ENCODE measurements at places on chromosomes 4 and X. TPM values are rescaled to one million over a fixed set of nuclear protein-coding genes. Genes with fewer than 3 reads are reported as not detected.

The EXOSC9 gene
- 32.6 TPM for total RNA-seq

The SCML2 gene
- total RNA-seq, result 13.8 TPM

The DMP1 gene
- not detected for total RNA-seq

The GAGE12J gene
- not detected for total RNA-seq

The CPEB2 gene
- total RNA-seq, result 0.18 TPM

The PAGE2B gene
- total RNA-seq, result not detected

The TMPRSS11F gene
- not detected for total RNA-seq

The SPANXN3 gene
- not detected for total RNA-seq

The ATP10D gene
- total RNA-seq, result 44.5 TPM

The EPHA5 gene
- total RNA-seq, result 0.11 TPM

DNA sequence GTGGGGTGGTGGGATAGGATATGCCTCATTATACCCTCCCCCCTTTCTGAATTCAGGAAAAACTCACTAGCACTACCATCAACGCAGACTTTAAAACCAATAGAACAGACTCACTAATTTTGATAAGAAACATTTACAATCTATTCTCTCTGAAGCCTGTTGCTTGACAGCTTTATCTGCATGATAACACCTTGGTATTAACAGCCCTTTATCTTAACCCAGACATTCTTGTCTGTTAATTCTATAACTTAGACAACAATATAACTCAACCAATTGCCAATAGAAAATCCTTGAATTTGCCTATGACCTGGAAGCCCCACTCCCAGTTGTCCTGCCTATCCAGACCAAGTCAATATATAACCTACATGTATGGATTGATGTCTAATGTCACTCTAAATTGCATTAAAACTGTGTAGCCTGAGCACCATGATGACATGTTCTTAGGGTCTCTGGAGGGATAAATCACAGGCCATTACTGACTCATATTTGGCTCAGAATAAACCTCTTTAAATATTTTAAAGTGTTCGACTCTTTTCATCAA lies 1.5 kb upstream of the UGT2A3 start:
- H3K27me3 ChIP-seq, result no peaks in the 10 kb centered on the region
- H3K27ac ChIP-seq, result no peak overlapping the region
- peaks cover 29% of the 10 kb centered on the region for H3K4me1 ChIP-seq
- H3K36me3 ChIP-seq, result no peaks in the 10 kb centered on the region

GRCh38 chr4:60737858-60738257 lies 462.3 kb upstream of the ADGRL3 start:
- H3K27me3 ChIP-seq, result no peaks in the 10 kb centered on the region
- H3K27ac ChIP-seq, result no peak overlapping the region
- H3K4me1 ChIP-seq, result no peaks in the 10 kb centered on the region
- H3K36me3 ChIP-seq, result no peaks in the 10 kb centered on the region
- H3K4me3 ChIP-seq, result no peak overlapping the region

DNA sequence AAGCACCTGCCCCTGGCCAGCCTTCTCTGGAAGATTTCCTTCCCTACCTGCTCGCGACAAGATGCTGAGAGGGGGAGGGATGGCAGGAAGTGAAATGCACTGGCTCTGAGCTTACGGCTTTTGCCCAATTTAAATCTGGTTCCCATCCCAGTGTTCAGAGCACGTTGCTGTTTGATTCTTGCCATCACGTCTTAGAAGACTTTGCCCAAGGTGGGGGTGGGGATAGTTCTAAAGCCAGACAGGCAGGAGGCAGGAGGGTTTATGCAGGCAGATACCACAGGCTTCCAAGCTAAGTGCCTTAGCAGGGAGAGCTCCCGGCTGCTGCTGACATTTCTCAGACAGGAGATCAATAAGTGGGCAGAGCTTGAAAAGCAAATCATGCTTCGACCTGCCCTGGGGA lies 393.9 kb downstream of the MID1IP1 start:
- no peaks in the 10 kb centered on the region for H3K27me3 ChIP-seq
- H3K4me1 ChIP-seq, result no peaks in the 10 kb centered on the region
- no peak overlapping the region for H3K4me3 ChIP-seq

DNA sequence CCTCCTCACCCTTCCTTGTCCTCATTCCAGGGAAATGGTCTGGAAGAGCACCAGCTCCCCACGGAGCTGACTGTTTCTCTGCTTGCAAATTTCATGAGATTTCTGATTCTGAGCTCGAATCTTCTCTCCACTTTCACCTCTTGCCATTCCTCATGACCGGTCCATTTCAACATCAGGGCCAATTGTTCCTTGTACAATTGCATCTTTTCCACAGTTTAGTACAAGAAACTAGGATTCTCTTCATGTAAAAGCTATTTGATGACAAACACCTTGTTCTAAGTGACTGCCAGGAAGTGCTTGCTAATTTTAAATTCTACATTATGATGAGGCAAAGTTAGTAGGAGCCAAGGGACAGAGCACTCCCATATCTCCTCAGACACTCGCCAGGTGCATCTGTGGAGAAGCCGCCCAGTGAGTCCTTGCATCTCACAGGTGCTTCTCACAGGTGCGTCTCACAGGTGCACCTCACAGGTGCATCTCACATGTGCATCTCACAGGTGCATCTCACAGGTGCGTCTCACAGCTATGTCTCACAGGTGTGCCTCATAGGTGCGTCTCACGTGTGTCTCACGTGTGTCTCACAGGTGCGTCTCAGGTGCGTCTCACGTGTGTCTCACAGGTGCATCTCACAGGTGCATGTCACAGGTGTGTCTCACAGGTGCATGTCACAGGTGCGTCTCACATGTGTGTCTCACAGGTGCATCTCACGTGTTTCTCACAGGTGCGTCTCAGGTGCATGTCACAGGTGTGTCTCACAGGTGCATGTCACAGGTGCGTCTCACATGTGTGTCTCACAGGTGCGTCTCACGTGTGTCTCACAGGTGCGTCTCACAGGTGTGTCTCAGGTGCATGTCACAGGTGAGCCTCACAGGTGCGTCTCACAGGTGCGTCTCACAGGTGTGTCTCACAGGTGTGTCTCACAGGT lies 3.0 kb upstream of the PDE6B start:
- peaks cover 8% of the 10 kb centered on the region for H3K4me1 ChIP-seq
- no peak overlapping the region for H3K4me3 ChIP-seq
- H3K36me3 ChIP-seq, result no peaks in the 10 kb centered on the region
- no peak overlapping the region for H3K27ac ChIP-seq
- DNase-seq, result no peak

- no peak overlapping the region for H3K27ac ChIP-seq
- no peak for DNase-seq
- H3K36me3 ChIP-seq, result no peaks in the 10 kb centered on the region
- H3K4me1 ChIP-seq, result no peaks in the 10 kb centered on the region
- no peaks in the 10 kb centered on the region for H3K27me3 ChIP-seq
Measured at GRCh38 chr4:21181716-21182115, 481.5 kb downstream of the PACRGL start.

DNA sequence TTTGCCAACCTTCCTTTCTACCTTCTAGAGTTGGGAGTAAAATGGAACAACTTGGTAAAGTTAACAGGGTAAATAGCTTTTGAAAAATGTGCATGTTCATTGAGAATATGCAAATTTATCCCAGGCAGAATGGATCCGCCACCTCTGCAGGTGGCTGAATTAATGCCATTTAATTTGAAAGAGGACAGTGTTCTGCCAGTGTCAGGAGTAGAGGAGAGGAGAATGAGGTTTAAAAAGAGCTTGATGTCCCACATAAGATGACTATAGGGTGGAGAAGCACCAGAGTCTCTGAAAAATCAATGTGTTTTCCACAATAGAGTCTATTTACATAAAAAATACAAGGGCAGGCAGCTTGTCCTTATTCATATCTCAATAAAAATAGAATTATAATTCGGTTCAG lies 1804.3 kb upstream of the PCDH10 start:
- no peaks in the 10 kb centered on the region for H3K36me3 ChIP-seq
- no peaks in the 10 kb centered on the region for H3K4me1 ChIP-seq
- H3K4me3 ChIP-seq, result no peak overlapping the region
- DNase-seq, result no peak
- no peaks in the 10 kb centered on the region for H3K27me3 ChIP-seq

- H3K27ac ChIP-seq, result no peak overlapping the region
- no peaks in the 10 kb centered on the region for H3K36me3 ChIP-seq
- DNase-seq, result peak; percentile 56
- H3K4me3 ChIP-seq, result no peak overlapping the region
- no peaks in the 10 kb centered on the region for H3K27me3 ChIP-seq
Measured at GRCh38 chrX:9885150-9885549, 82.0 kb upstream of the CLDN34 start.

- peak; percentile 40 for DNase-seq
- H3K27me3 ChIP-seq, result no peaks in the 10 kb centered on the region
- no peak overlapping the region for H3K27ac ChIP-seq
- H3K4me3 ChIP-seq, result peak overlapping the region; percentile 41
- no peaks in the 10 kb centered on the region for H3K36me3 ChIP-seq
Measured at GRCh38 chrX:40153345-40154249, 55.8 kb upstream of the BCOR start.

DNA sequence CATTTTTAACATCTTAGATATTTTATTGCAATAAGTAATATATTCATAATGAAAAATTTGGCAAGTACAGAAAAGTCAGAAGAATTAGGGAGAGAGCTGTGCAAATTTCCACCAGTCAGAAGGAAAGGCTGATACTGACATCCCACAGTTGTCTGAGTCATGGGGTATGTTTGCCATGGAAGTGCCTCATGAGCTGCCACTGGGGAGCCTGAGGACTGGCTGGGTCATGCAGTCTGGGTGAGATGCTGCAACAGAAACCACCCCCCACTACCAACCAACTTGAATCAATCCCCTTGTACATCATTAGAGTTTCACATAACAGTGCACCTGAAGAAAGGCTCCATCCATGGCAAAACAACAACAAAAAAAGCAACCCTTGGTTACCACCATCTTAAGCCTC lies 45.2 kb upstream of the ENPP6 start:
- DNase-seq, result no peak
- H3K36me3 ChIP-seq, result no peaks in the 10 kb centered on the region
- H3K27ac ChIP-seq, result no peak overlapping the region
- no peak overlapping the region for H3K4me3 ChIP-seq
- no peaks in the 10 kb centered on the region for H3K4me1 ChIP-seq
- no peaks in the 10 kb centered on the region for H3K27me3 ChIP-seq

DNA sequence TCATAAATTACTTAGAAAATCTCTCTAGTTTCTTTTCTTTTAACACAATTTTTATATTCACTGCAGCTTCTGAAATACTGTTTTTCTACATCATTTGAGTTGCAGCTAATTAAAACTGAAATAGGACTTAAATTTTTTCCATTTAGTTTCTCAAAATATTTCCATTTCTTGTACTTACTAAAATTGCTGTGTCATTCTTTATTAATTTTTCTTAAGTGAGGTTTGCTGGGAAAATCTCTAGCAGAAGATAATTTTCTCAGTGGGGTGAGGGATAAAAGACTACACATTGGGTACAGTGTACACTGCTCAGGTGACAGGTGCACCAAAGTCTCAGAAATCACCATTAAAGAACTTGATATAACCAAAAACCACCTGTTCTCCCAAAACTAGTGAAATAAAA lies 57.7 kb downstream of the RNF150 start:
- no peaks in the 10 kb centered on the region for H3K27me3 ChIP-seq
- H3K27ac ChIP-seq, result no peak overlapping the region
- no peak for DNase-seq
- no peaks in the 10 kb centered on the region for H3K4me1 ChIP-seq
- H3K36me3 ChIP-seq, result no peaks in the 10 kb centered on the region
- H3K4me3 ChIP-seq, result no peak overlapping the region

DNA sequence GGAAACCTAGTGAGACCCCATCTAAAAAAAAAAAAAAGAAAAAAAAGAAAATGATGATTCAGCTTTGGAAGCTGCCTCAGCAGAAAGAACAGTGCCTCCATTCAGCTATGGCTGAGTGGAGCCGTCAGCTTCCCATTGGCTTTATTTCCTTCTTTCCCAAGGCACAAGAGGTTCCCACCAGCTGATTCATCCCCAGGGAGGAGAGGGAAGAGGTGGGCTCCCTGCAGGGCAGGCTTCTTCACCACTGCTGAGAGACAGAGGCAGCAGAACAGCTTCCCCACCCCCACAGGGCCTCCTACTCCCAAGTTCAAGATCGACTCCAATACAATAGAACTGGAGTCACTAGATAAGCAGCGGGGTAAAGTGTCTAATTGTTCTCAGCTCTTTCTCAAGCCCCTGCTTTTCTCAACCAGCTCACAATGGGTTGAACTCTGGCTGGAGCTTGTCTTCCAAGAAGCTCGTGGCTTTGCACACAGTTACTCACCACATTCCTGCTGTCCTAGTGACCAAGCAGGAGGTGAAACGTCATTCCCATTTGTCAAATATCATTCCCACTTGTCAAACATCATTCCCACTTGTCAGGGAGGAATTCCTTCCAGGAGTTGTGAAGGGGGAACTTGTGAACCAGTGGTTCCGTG lies 47.8 kb downstream of the FHDC1 start:
- H3K4me1 ChIP-seq, result no peaks in the 10 kb centered on the region
- H3K36me3 ChIP-seq, result no peaks in the 10 kb centered on the region
- H3K4me3 ChIP-seq, result no peak overlapping the region
- H3K27ac ChIP-seq, result no peak overlapping the region
- H3K27me3 ChIP-seq, result no peaks in the 10 kb centered on the region

GRCh38 chrX:11273544-11273943 lies 19.7 kb upstream of the AMELX start:
- H3K4me1 ChIP-seq, result peaks cover 17% of the 10 kb centered on the region
- no peak overlapping the region for H3K4me3 ChIP-seq
- DNase-seq, result no peak
- H3K27ac ChIP-seq, result no peak overlapping the region
- H3K27me3 ChIP-seq, result no peaks in the 10 kb centered on the region

DNA sequence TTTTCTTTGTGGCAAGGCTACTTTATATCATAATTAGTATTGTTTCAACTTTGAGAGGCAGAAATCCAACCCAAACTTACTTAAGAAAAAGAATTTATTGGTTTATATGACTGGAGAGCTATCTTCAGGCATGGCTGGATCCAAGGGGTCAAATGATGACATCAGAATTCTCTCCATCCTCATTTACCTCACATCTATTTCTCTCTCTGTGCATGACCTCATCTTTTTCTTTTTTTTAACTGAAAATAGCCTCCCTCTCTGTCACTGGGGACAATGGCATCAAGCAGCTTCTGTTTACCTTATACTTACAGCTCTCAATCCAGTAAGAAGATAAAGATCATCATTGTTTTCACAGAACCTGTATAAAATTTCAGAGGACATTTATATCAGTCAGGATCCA lies 12.0 kb upstream of the EXOC1L start:
- H3K4me1 ChIP-seq, result no peaks in the 10 kb centered on the region
- H3K27ac ChIP-seq, result no peak overlapping the region
- H3K36me3 ChIP-seq, result no peaks in the 10 kb centered on the region
- DNase-seq, result no peak
- no peak overlapping the region for H3K4me3 ChIP-seq

- H3K27ac ChIP-seq, result no peak overlapping the region
Measured at GRCh38 chrX:41733939-41734338, 10.0 kb downstream of the GPR82 start.

GRCh38 chr4:74932832-74933561 lies at the start of gene PARM1:
PARM1 (plus strand) TSS chr4:74933116; CDS start chr4:74933328, 212 bp downstream.
- H3K4me1 ChIP-seq, result peaks cover 5% of the 10 kb centered on the region
- peak; percentile 90 for DNase-seq
- no peaks in the 10 kb centered on the region for H3K36me3 ChIP-seq
- peak within 1 kb of the TSS; percentile 66 for H3K4me3 ChIP-seq

DNA sequence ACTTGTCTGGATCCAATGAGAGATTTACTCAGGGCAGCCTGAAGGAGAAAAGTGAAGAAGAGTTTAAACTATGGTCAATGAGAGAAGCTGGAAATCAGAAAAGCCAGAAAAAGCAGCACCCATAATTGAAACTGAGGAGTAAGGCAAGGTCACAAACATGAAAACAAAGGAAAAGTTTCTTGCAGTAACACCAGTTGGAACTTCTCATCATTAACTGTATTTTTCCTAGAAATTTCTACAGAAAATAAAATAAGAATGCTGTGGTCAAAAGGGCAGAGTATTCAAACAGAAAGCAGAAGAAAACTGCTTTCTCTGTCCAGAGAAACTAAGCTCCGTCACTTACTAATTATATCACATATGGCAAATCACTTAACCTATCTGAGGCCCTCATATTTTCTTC lies 102.2 kb downstream of the OR13H1 start:
- H3K27me3 ChIP-seq, result no peaks in the 10 kb centered on the region
- no peaks in the 10 kb centered on the region for H3K4me1 ChIP-seq
- no peak overlapping the region for H3K4me3 ChIP-seq
- no peaks in the 10 kb centered on the region for H3K36me3 ChIP-seq
